ENCODE measurements at places on chromosomes 7 and 10.
A peak's percentile ranks its signal among the peaks of the same experiment; 100 is the strongest.

- no peak for DNase-seq
These were observed 8.1 kb downstream of the SEMA3D start for GRCh38 chr7:85178531-85179298.

DNA sequence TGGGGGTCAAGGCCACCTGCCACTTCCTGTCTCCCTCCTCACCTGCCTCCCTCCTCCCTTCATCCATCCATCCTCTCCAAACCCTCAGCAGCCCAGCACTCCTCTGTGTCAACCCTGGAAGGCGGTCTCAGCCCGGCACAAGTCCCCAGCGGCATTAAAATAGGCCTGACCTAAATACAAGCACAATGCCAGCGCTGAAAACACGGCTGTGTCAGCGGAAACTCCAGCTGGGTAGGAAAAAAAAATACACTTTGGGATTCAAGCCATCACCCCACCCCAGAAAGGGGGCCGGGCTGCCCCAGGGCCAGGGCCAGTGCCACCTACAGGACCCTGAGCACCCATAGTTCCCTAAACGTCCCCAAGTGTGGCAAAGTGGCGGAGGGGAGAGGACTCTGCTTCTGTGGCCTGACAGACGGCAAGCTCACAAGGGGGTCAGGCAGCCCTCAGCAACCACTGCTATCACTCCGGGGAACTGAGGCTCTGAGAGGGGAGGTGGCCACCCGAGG, 22.7 kb upstream of the GTF2IRD1 start:
- DNase-seq, result no peak

DNA sequence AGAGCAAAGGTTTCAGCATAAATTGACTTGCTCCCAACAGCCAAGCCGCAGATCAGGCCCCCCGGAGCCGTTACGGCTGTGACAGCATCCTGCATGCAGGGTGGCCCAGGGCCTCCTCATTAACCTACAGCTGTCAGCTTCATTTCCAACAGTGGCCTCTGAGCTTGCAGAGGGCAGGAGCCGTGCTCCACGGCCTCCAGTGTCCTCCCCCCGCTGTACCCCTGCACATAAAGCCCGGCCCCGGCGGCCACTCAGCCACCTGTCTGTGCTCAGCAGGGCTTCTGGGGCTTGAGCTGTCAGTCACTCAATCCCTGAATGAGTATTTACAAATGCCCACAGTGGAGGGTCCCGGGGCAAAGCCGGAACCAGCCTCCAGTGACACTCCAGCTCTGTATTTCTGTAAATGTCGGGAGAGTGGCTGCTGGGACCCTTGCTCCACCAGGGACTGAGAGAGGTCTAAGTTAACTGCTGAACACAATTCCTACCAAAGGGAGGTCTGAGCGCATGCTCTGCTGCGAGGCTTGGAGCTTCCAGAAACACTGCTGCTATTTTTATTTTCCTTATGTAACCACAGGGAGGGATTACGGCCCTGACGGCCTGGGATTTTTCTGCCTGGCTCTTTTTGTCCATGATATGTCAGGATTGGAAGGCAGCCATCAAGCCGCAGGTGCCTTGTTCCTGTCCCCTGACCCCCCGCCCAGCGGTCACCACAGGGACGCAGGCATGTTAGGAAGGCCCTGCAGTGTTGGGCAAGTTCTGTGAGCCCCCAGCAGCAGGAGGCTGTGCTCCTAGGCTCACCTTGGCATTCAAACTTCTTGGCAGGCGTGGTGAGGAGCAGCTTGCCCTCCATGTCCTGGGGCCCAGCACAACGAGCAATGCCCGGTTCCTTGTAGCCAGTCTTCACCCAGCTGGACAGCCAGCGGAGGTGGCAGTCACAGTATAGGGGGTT, 165.0 kb downstream of the SLIT1 start:
- no peak for DNase-seq

DNA sequence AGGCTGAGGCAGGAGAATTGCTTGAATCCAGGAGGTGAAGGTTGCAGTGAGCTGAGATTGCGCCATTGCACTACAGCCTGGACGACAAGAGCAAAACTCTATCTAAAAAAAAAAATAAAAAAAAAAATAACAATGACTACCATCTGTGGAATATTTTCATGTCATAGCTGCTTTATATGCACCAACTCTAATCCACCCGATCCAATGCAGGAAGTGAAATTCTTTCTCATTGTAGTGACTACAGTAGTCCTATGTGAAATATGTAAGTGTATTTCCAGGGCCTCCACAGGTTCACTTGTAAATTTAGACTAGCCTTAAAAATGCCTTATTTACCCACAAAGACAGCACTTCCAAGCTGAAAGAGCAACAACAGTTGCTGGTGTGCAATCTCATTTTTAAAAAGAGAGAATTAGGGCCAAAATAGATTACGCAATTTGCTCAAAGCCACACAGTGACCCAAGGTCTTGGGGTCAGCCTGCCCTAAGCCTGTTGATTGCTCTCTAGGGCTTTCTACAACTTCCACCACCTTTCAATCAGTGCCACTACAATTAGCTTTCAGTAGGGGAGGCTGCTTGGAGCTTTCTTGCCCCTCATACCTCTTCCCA, 25.8 kb upstream of the EGFR start:
- no peak for DNase-seq

DNA sequence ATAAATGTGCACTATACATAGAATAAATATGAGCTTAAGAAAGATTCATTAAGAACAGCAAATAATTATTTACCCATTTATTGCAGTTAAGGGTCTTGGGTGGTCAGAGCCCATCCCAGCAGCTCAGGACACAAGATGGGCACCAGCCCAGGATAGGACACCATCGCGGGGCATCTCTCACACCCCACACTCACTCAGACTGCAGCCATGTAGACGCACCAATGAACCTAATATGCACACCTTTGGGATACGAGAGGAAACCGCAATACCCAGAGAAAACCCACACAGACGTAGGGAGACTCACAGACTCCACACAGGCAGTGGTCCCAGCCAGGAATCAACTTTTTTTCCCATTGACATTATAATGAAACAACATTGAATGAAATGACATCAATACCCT, 36.0 kb downstream of the CARD11 start:
- DNase-seq, result no peak

DNA sequence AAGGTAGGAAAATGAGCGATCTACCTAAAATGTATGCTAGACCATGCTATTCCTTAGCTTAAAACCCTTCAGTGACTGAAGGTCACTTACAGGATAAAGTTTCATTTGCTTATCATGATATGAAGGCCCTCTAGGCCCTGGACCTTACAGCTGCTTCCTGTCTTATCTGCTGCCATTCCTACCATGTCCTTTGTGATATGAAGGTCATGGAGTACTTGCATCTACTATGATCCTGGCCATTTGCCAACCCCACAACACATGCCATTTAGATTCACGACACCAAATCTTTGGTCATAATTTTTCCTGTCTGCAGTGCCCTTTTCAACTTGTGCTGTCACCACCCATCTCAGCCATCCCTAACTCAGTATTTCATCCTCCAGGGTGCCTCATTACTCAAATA, 181.8 kb upstream of the MDFIC start:
- no peak for DNase-seq

- DNase-seq, result no peak
These were observed 8.3 kb downstream of the ZMIZ2 start for GRCh38 chr7:44756904-44757303.

DNA sequence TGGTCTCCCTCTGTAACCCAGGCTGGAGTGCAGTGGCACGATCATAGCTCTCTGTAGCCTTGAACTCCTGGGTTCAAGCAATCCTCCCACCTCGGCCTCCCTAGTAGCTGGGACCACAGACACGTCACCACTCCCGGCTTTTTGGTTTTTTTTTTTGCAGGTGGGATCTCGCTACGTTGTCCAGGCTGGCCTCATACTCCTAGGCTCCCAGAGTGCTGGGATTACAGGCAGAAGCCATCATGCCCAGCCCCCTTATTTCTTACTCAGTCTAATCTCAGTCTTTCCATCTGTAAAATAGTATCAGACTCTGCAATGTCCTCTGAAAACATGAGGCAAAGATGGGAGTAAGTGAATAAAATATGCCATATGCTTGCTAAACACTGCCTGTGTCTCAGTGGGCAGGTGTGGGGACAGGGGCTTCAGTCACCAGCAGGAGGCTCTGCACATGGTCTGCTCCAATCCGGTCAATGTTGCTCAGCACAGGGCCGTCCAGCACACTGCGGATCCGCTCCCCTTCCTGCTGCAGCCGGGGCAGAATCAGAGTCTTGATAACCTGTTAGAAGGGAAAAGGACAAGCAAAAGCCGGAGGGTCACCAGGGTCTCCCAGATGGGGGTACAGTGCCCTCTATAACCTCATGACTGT, 8.2 kb downstream of the AP4M1 start:
- no peak for DNase-seq

- DNase-seq, result no peak
These were observed 29.4 kb upstream of the JAKMIP3 start for GRCh38 chr10:132036153-132036886.

GRCh38 chr7:78427209-78427608, 628.6 kb downstream of the PHTF2 start:
- no peak for DNase-seq

- no peak for DNase-seq
These were observed 70.9 kb upstream of the CTBP2 start for GRCh38 chr10:125231116-125231812.

- no peak for DNase-seq
These were observed 161.5 kb downstream of the MAD1L1 start for GRCh38 chr7:2071133-2071832.

- DNase-seq, result no peak
These were observed 23.4 kb downstream of the ENTPD7 start for GRCh38 chr10:99682752-99683151.

DNA sequence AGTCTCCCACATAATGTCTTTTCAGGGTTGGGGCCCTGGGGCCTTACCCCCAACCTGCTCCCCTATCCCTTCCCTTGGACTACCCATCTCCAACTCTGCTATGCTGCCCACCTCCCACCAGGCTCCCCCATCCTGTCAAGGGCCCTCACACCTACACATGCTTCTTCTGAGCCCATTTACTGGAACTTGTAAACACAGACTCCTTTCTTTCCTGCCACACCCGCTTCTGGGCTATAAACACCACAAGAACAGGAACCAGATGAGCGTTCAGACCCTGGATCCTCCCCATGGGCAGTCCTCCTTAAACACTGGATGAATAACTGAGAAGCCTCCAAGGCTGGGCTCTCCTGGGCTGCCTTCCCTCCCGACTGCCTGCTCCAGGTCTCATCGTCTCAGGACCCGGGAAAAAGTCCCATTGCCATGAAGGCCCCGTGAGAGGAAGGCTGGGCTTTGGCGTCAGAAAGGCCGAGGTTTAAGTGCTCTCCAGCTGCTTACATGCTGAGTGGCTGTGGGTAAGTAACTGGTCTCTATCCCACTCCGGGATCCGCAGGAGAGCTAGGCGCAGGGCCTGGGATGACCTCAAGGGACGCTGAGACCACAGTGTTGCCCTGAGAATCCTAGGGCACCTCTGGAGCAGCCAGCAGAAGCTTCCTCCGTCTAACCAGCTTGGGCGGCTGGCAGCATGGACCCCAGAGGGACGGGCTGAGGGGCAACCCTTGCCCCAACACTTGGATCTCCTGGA, 15.6 kb upstream of the CRHR2 start:
- DNase-seq, result no peak

GRCh38 chr7:139774376-139774775, 3.4 kb downstream of the HIPK2 start:
- DNase-seq, result no peak

DNA sequence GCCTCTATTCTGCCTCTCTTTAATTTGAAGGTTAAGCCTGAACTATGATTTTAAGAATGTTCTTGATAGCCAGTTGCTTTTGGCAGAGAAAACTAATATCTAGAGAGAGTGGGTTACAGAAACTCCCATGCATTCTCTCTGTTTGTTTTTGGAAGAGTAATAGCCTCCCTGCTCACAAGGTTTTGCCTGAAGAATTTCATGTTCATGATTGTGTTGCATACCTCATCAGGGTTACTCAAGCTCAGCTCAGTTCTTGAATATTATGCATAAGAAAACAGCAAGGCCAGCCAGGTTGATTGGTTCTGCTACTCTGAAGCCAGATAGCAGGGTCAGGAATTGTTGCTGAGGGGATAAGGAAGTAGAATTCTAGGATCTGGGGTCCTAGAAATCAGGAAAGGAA, 137.4 kb downstream of the MDFIC start:
- no peak for DNase-seq

DNA sequence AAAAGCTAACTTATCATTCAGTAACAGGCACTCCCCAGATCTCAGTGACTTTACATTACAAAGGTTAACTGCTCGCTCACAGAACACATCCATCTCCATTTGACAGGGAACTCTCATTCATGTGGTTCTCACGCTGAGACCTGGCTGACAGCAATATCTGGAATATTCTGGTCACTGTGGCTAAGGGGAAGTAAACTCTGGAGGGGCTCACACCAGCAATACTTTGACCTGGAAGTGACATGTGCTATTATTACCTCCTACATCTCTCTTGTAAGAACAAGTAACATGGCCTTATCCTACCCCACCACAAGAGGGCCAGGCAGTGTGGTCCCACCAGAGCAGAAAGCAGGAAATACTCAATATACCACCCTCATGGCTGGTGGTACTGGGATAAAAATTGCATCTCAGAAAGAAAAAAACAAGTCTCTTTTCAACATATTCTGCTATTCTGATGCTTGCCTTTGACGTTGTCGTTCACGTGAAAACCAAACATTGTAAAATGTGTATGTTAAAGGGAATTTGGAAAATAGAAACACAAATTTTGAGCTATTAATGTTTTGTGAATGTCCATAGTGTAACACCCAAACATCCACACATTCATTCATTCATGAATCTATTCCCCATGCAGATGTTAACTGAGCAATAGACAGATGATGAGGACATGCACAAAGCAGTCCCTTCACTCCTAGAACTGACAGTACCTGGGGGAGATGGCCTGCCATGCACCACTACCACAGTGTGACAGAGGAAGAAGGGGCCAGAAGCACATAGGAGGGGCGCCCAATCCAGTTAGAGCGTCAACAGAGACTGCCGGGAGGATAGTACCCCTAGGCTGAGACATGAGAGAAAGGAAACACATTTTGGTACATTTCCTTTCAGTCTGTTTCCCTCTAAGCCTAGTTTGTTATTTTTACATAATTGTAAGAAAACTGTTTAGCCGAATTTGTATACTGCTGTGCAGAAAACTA, 166.0 kb upstream of the SP4 start:
- DNase-seq, result peak; percentile 7

DNA sequence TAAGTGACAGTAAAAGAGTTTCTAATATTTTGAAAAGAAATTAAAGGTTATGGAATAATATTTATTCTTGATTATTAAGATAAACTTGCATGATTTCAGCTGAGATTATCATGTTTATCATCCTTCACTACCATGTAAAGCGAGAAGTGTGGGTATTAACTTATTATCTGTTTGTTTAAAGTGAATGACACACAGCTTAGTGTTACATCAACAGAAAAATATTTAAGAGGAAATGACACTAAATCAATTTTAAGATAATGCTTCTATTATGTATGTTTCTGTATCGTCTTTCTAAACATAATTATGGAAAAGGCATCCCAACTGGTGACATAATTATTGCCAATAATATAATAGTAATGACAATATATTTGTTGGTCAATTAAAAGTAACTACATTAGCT, 213.1 kb downstream of the PCDH15 start:
- no peak for DNase-seq

DNA sequence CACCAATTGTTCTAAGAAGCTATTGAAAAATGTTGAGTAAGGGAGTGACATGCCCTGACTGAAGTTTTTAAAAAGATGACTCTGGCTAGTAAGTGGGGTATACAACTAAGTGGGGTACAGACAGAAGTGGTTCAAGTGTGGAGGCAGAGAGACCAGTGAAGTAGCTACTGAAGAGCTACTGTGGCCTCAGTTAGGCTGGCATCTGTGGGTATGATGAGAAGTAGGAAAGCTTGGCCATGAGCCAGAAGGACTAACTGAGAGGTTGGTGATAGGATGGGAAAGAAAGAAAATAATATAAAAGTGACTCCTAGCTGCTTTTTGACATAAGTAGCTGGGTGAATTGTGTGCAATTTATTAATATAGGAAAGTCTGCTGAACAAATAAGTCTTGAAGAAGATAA, 176.6 kb downstream of the SEMA3D start:
- no peak for DNase-seq
